ENCODE measurements at places on chromosomes 2 and 18.

DNA sequence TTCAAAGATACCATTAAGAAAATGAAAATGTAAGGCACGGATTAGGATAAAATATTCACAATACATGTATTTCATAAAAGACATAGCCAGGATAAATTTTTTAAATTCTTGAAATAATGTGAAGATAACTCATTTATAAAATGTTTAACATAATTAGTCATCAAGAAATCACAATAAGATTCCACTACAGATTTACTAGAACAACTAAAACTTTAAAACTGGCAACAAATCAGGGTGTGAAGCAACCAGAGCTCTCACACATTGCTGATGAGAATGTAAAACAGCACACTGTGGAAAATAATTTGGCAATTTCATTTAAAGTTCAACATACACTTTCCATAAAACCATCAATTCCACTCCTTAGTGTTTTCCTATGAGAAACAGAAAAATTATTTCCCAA, 89.6 kb upstream of the UBE2E3 start:
- DNase-seq: no peak

DNA sequence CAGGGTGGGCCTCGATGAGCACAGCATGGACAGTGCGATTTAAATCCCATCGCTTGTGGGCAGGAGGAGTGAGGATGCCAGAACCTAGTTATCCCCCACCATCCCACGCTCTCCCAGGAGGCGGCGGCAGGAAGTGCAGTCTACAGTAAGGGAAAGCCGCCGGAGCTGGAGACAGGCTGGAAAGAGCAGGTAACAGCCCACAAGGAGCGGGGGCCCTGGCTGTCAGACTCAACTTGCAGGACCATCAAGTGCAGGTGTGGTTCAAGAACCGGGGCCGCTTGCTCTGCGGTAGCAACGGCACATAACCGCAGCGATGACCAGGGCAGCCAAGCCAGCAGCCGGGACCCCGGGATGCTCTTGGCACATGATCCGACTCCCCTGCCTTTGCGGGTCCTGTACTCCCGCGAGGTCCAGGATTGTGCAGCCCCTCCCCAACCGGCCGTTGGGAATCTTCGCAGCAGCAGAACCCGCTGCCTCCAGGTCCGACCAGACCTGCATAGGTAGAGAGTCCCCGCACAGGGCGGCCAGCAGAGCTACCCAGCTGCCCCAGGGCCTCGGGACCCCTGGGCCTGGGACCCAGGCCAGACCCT, 82.1 kb downstream of the BIN1 start:
- no peak for DNase-seq

- DNase-seq: no peak
Measured at GRCh38 chr2:61257446-61257845, 95.5 kb downstream of the C2orf74 start.

DNA sequence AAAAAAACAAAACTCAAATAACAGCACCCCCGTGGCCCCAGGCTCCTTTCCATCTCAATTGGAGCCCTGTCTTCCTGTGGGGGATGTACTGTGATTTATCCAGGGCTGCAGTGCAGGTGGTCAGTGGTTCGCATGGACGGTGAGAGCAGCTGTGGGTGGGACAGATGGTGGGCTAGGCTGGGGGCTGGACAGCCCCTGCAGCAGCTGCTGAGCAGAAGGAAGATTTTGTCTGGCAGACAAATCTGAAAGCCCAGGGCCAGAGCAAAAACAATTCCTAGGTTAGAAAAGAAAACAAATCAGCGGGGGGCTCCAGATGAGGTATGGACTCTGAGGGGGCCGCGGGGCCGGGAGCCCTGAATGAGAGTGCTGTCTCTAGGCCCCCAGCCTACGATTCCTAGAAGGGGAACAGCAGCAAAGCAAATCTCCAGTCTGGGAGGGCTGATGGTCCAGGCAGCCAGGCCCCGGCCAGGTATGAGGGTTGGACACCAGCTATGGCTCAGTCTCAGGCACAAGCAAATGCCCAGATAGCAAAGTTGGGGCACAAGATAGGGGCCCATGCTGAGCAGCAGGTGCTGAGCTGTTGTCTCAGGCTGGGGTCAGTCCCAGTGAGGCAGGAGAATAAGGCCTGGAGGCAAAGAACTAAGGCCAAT, 45.4 kb downstream of the SOWAHC start:
- no peak for DNase-seq

DNA sequence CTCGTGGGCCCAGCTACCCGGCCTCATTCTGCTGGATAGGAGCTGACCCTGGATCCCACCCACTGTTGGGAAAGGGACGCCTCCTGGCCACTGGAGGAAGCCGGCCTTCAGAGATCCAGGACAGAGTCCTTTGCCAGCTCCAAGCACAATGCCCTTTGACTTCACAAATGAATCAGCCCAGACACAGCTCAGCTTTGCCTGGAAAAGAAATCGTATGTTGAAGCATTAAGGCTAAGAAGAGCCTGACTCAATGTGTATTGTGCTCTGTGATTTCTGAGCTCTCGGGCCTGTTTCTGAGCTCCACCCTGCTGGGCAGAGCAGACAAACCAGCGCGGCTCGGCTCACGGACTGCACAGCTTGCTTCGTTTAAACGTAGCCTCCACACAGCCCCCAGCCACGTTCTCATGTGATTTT, 162.9 kb upstream of the APCDD1 start:
- DNase-seq: no peak

- DNase-seq: no peak
Measured at GRCh38 chr2:238305092-238305862, 15.0 kb upstream of the TRAF3IP1 start.

DNA sequence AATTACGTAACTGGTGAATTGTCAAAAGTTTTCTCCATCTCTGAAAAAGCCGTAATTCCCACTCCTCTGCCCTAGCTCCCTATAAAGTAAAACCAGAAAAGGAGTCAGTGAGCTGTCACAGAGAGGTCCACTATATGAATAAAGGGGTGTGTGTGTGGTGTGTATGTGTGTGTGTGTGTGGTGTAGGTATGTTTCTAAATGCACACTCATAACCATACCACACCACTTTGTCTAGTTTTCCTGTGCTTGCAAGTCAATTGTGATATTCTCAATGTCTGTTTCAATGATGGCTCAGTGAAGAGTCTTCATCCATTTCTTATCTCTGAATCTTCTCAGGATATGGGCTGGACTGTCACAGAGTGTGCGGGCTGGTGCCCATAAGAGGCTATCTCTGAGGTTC, 54.8 kb upstream of the CCDC68 start:
- DNase-seq: no peak

DNA sequence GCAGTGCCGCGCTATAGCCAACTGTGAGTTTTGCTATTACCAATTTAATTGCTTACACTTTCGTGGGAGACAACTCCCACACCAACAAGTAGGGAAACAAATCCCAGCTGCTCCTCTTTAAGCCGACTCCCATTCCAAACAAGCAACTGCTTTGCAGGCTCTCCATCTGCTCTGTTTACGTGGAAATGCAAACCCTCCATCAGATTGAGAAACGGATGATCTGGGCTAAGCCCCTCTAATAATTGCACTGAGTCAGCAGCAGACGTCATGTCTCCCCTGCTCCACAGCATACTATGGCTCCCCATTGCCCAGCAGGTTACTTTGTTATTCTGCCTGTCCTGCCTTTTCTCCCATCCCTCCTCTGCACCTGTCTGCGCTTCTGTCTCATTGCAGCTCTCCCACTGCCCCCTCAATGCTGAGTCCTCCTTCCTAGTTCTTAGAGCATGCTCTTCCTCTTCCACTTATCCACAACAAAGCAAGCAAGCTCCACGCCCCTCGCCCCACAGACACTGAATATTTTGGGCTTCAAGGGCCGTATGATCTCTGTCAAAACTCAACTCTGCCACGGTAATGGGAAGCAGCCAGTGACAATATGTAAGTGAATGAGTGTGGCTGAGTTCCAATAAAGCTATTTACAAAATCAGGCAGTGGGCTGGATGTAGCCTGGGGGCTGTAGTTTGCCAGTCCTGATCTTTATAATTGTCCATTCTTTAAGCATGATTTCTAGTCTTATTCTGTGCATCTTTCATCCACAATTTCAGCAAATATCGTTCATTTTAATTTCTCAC, 39.5 kb upstream of the ARL4C start:
- DNase-seq: no peak

DNA sequence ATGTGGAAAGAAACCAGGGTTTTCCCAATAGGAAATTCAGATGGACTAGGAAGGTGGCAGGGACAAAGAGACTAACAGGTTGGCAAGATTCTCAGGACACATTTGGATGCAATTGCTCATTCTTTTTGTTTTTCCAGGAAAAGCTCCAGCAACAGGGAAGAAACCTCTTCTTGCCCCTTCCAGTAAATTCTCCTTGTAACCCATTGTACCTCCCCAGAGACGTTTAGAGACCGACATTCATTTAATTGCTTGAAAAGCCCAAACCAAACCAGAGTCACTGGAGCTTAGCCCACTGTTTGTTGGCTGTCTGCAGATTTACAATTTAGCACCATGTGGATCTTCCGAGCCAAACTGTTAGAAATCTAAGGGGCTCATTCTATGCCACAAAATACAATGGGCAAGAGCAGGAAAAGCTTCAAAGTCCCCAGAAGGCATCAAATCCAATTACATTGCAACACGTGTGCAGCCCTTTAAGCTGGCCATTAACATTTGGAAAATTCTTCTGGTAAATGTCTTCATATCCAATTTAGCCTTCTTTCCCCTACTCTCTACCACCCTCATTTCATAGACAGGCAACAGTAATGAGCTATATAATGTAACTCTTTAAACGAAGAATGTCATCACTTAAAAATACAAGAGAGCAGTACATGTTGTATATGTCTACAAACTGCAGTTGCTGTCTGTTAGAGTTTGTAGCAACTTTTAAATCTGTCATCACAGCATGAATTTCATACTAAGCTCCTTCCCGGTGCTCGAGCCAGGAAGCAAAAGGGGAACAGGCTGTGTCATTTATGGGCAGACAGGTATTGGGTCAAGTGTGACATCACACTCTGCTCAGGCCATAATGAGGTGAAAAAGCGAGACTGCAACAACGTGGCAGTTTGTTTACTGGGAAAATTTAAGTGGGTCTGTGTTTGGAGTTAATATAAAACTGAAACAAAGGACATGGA, 235.6 kb upstream of the HNRNPA3 start:
- DNase-seq: no peak

- DNase-seq: no peak
Measured at GRCh38 chr2:141384676-141385075, 746.1 kb downstream of the LRP1B start.

DNA sequence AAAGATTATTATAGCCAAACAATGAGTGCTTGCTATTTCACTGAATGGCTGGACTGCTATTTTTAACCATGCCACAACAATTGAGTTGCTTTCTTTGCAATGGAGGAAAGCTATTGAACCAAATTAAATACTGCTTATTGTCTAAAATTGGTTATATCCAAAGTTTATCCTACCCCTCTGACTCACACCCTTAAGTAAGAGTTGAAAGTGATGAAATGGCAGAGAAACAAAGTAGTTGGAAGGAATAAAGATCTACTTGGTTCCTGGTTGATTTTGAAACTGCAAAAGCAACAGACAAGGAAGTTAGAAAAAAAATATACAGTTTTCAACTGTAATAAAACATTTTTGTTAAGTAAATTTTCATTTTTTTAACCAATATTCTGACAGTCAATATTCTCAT, 47.5 kb downstream of the EML4 start:
- no peak for DNase-seq

DNA sequence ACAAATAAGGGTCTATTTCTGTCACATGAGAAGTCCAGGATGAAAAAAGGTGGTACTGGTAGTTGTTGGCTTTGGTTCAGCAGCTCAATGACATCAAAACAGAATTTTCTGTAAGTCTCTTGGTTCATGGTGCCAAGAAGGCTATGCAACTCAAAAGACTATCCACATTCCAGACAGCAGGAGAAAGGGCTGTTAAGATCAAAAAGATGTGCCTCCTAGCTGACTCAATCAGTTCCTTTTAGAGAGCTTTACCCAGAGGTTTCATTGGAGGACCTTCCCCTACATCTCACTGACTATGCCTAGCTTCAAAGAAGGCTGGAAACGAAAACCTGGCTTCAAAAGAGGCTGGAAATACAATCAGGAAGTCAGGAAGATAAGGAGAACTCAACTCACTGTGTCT, 98.0 kb downstream of the DYM start:
- DNase-seq: no peak

DNA sequence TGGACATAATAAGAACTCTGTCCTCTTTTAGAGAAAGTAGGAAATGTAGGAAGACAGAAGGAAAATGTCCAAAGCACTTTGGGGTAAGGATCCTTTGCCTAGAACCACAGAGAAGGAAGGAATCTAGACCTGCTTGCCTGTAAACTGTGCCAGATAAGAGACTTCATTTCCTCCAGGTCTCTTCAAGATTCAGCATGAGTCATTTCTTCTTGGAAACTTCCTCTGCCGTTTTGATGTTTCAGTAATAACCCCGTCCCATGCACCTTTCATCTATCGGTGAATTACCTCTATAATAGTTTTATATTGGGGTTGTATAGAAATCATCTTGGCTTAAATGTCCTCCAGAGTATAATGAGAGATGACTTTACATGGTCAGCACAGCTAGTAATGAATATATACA, 63.2 kb upstream of the LRATD1 start:
- DNase-seq: no peak

- no peak for DNase-seq
Measured at GRCh38 chr2:120677221-120677620, 58.4 kb upstream of the GLI2 start.

- no peak for DNase-seq
Measured at GRCh38 chr18:78526923-78527711, 452.5 kb upstream of the SALL3 start.

- no peak for DNase-seq
Measured at GRCh38 chr2:33090553-33091134, 143.9 kb downstream of the LTBP1 start.

GRCh38 chr18:59426855-59427254, 67.8 kb upstream of the LMAN1 start:
- no peak for DNase-seq

GRCh38 chr2:168075446-168075845, 171.9 kb downstream of the STK39 start:
- DNase-seq: no peak

DNA sequence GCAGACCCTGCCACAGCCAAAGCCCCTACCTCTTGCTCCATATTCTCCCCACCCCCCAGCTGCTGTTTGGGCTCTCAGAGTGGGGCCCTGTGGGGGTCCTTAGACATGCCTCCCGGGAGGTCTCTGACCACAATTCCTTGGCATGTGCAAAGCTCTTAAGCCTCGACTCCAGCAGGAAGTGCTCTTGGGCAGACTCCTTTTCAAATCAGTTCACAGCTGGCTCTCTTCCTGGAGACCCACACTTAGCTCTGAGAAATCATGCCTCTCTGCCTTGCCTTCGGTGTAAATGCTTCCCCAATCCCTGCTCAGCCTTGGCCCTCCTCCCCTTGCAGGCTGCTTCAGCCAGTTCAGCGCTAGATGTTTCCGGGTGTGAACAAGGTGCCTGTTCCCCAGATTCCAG, 46.9 kb downstream of the NGEF start:
- DNase-seq: no peak

GRCh38 chr2:187390891-187391290, 57.2 kb downstream of the CALCRL start:
- DNase-seq: no peak

- DNase-seq: no peak
Measured at GRCh38 chr2:205557873-205558272, 124.4 kb upstream of the NRP2 start.

- no peak for DNase-seq
Measured at GRCh38 chr18:70149156-70149555, 56.3 kb downstream of the RTTN start.

- DNase-seq: no peak
Measured at GRCh38 chr2:216829533-216829932, 30.3 kb downstream of the TNP1 start.

All from central memory CD4-positive, alpha-beta T cell (primary cell).